ENCODE measurements at places on chromosomes 11 and 22.

- DNase-seq: no peak
Observed at GRCh38 chr11:30091246-30091645, 74.4 kb upstream of the KCNA4 start.

DNA sequence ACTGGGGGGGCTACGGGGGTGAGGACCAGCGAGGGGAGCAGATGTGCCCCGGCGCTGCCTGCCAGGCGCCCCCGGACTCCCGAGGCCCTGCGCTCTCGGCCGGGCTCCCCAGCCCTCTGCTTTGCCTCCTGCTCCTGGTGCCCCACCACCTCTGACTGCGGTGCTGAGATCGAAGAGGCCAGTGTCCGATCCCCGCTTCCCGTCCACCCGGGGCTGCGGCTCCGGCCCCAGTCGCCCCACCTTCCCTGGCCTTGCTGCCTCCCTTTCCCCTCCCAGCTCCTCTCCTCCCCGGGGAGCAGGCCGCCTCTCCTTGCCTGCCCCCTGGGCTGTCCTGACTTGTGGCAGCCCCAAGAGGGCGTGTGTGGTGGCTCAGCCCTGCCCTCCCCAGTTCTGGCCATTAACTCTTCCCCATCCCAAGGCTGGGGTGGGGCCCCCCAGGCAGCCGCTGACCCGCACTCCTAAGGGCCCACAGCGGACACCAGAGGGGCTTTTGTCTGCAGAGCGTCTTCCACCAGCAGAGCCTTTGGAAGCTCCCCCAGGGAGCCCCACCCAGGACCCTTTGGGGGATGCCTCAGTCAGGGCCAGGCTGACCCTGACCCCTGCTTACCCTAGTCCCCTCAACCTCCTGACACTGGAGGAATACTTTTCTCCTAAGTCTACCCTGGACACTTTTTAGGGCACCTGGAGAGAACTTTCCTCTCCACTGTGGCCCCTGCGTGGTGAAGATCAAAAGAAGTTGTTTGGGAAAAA lies 16.6 kb downstream of the RTN4RL2 start:
- DNase-seq: peak; percentile 20

GRCh38 chr11:121008551-121008950 lies 15.4 kb upstream of the TBCEL start:
- no peak for DNase-seq

GRCh38 chr11:14645985-14646900 lies 2.6 kb downstream of the PDE3B start:
- DNase-seq: no peak

DNA sequence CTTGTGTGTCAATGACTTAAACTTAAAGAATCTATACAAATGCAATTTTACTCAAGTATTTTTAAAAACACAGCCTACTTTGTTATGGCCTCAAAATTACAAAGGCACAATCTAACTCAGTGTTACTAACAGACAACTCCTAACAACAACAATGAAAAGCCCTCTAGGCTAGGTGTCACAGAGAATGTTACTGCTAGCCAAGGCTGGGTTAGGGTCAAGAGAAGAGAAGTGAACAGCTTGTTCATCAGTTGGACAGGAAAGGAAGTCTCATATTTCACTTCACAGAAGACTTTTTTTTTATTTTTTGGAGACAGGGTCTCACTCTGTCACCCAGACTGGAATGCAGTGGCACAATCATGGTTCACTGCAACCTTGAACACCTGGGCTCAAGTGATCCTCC lies 26.0 kb downstream of the CLDN25 start:
- DNase-seq: no peak

- no peak for DNase-seq
Observed at GRCh38 chr11:123457187-123457770, 27.2 kb downstream of the GRAMD1B start.

DNA sequence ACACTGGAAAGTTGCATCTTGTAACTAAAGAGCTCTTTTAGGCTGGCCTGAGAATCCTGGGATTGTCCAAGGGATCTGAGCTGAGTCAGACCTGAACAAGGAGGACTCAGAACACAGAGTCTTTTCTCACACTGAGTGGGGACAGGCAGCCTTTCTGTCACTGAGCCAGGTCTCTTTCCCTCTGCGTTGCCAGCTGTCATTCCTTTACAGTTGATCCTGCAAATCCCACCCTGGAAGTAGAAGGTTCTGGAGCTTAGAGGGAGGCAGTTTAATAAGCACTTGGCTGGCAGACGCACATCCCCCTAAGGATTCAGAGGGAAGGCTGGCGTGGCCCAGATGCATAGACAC lies 76.3 kb upstream of the SUSD2 start:
- DNase-seq: no peak

- no peak for DNase-seq
Observed at GRCh38 chr11:74957937-74958629, 9.0 kb downstream of the SPCS2 start.

DNA sequence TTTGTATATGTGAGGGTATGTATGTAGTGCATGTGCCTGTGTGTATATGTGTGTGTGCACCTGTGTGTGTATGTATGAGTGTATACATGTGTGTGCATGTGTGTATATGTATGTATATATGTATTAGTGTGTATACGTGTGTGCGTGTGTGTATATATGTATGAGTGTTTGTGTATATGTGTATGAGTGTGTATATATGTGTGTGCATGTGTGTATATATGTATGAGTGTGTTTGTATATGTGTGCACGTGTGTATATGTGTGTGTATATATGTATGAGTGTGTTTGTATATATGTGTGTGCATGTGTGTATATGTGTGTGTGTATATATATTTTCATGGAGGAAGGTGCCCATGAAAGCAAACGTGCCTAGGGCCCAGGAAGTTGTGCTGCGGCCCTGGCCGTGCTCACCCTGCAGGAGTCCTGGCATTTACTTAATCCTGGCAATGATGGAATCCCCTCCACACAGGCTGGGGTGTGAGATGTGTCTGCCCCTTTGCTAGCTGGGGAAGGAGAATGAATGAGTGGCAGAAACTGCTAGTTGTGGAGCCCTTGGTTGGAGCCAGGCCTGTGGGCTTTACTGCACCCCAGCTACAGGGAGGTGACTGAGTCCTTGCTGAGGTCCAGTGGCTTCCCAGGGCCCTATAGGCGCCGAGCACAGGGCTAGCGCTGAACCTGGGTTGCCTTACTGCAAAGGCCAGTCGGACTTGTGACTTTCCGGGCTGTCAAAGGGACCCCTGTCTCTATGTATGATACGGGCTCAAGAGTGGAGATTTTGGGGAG lies 97.2 kb downstream of the MYO18B start:
- no peak for DNase-seq

- DNase-seq: no peak
Observed at GRCh38 chr11:8231979-8232378, 31.7 kb downstream of the LMO1 start.

- no peak for DNase-seq
Observed at GRCh38 chr11:61279934-61280659, 15.0 kb downstream of the VWCE start.

GRCh38 chr11:68524681-68525080 lies 64.1 kb downstream of the PPP6R3 start:
- no peak for DNase-seq

- DNase-seq: no peak
Observed at GRCh38 chr22:49634006-49634772, 193.5 kb downstream of the BRD1 start.

- no peak for DNase-seq
Observed at GRCh38 chr11:86206337-86206695, 38.2 kb upstream of the EED start.

DNA sequence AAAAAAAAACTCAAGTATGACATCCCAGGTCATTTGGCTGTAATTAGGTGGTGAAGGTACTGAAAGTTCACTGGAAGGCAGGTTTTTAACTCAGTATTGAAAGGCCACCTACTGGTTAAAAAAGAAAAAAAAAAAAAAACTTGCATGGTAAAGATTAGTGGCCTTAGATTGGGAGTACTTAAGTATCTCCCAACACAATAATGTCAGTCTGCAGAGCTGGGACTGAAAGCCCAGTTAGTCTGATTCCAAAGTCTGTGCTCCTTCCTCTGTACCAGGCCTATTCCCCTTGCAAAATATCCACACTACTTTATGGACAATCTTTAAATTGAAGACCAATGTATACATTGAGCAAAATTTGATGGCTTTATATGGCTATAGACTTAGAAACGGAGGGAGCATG lies 85.5 kb downstream of the NOX4 start:
- DNase-seq: no peak

- no peak for DNase-seq
Observed at GRCh38 chr11:36602135-36602534, 4.1 kb upstream of the RAG2 start.

DNA sequence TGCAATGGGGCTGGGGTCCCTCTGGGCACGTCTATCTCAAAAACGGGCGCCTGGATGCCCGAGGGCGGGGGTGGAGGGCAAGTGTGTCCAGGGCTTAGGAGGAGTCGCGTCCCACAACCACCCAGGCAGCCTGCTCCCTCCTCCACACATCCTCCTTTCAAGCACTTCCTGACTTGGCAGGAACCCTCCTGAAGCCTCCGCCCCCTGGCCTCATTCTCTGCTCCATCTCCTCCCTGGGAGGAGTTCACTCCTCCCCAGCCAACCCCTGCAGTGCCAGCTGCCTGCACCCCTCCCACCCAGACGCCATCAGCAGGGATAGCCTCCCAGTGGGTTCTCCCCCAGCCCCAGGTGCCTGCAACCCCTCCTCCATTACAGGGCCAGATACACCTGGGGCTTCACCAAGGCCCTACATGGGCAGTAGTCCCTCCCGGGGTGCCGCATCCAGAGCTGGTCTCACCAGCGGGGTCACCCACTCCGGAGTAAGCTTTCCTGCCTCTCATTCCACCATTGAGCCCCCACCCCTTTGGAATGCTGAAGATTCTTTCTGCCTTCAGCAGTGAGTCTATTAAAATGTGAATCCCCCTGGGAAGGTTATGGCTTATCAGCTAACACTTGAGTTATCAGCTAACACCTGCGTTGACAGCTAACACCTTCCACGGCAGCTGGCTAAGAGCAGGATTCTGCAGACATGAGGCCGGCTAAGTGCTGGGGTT lies 24.4 kb downstream of the RTN4R start:
- no peak for DNase-seq

GRCh38 chr11:15969281-15969680 lies 387.1 kb downstream of the SOX6 start:
- DNase-seq: no peak

- no peak for DNase-seq
Observed at GRCh38 chr11:26297189-26297975, 34.5 kb upstream of the ANO3 start.

- peak; percentile 34 for DNase-seq
Observed at GRCh38 chr22:46432164-46433068, 96.9 kb downstream of the TRMU start.

DNA sequence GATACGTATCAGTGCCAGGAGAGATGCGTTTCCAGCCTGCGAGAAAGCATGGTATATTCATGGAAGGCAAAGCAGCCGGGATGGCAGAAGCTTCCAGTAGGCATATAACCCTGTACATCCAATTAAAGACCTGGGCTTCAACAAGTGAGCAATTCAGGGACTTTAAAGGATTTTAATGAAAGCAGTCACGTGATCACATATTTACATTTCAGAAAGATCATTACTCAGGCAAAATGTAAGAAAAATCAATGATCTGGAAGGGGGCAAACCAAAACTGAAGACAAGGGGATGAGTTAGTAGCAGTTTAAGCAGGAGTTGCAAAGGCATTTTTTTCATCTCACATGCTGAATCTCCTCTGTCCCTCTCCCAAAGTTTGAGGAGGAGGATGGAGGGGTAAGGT lies 7.8 kb downstream of the CDON start:
- no peak for DNase-seq

DNA sequence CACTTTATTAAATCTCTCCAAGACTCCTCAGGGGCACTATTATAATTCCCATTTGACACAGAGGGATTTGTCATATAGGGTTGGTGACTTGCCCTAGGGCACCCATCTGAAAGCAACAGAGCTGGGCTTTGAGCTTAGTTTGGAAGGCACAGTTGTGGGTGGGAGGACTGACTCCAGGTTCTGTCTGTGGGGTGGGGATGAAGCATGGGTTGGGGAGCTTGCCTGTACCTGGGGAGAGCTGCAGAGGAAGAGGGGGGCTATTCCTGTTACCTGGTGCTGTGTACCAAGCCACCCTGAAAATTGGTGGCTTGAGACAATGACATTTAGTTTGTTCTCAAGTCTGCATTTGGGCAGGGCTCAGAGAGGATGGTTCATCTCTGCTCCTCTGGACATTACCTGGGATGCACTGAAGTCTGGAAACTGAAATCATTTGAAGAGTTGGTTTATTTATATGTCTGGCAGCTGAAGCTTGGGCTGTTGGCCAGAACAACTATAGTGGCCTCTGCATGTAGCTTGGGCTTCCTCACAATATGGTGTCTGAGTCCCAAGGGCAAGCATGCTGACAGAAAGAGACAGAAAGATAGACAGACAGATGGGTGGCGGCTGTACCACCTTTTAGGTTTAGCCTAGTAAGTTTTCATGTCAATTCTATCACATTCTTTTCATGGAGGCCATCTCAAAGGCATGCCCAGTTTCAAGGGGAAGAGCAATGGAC lies 44.9 kb downstream of the LRRC32 start:
- DNase-seq: no peak

DNA sequence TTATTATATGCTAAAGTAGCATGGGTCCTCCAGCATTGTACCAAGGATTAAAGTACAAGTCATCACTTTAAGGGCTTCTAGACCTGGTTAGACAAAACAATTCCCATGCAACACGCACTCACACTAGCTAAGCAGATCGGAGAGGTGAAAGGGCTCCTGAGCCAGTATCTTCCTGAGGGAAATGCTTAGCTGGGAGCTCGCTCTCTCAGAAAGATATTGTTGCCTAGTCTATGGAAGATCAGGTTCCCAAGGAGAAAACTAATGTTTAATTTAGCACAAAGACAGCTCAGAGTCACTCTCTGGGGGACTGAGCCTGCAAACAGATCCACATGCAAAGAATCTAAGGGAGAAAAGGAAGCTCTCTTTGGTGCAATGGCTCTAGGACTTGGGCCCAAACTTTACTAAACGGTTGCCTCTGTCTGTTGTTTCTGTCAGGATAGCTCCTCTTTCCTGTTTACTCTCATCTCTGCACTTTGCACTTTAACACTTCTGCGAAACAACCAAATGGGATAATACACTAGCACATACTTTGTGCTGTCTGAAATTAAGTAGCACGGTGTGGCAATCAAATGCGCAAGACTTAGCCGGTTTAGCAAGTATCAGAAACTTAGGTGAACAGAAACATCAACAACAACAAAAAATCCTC lies 10.7 kb downstream of the MAML2 start:
- DNase-seq: no peak

GRCh38 chr22:49192180-49192856 lies 635.4 kb downstream of the BRD1 start:
- no peak for DNase-seq

DNA sequence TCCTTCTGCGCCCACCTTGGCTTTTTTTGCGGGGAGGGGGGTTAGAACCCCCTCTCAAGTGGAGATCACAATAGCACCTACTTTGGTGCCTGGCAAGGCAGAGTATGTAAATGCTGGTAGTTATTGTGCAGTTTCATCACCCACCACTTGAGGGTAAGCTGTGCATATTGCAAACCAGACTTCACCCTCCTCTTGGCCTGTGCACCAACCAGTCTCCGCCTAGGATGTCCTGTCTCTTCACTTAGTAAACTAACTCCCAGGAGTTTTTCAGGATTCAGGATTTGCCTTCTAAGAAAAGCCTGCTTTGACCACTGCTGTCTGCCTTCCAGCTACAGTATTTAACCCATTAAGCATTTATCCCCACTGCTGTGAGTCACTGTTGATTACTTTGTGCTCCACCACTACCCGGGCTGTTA lies 2.0 kb upstream of the UBXN1 start:
- no peak for DNase-seq

All from activated B cell treated with CpG ODN at 0.5 μM for 24 hours (primary cell).